ENCODE measurements at places on chromosomes 2 and 18. TPM values are rescaled to one million over a fixed set of nuclear protein-coding genes. Genes with fewer than 3 reads are reported as not detected.

Gene ALKAL2
- total RNA-seq = 5.7 TPM

Gene DPY30
- total RNA-seq = 44.8 TPM

Gene SULT1C2
- total RNA-seq = 0.64 TPM

Gene MGAT4A
- 50.6 TPM for total RNA-seq

Gene MATN3
- total RNA-seq = 1.2 TPM

Gene IL36A
- not detected for total RNA-seq

Gene TRIM54
- not detected for total RNA-seq

Gene ASB18
- not detected for total RNA-seq

Gene MROH2A
- total RNA-seq = not detected

Gene CXCR1
- 7.2 TPM for total RNA-seq

Gene REG1A
- 8.8 TPM for total RNA-seq

Gene RESP18
- not detected for total RNA-seq

- peak; percentile 33 for DNase-seq
These were observed 65.1 kb upstream of the ODC1 start for GRCh38 chr2:10513201-10513600.

DNA sequence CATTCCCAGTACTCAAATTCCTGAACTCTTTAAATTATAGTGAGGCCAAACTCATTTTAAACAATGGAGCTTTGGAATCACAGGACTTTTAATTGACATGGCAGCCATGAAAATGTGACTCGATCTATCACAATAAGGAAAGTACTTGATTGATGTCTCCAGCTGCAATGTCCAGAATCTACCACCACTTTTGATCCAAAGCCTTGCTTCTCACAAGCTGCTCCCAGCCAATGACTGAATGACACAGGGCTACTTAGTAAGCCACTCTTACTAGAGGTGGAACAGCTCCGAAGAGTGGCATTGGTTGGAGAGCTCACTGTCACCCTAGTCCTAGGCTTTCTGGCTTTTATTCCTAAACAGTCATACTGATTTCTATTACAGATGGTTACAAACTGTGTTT, 270.1 kb downstream of the IRS1 start:
- no peak for DNase-seq

- peak; percentile 78 for DNase-seq
These were observed 66.0 kb upstream of the HDAC4 start for GRCh38 chr2:239466755-239467271.

- no peak for DNase-seq
These were observed 71.0 kb upstream of the RAPH1 start for GRCh38 chr2:203606051-203606450.

- DNase-seq = no peak
These were observed 21.6 kb upstream of the TMEFF2 start for GRCh38 chr2:192216336-192216735.

DNA sequence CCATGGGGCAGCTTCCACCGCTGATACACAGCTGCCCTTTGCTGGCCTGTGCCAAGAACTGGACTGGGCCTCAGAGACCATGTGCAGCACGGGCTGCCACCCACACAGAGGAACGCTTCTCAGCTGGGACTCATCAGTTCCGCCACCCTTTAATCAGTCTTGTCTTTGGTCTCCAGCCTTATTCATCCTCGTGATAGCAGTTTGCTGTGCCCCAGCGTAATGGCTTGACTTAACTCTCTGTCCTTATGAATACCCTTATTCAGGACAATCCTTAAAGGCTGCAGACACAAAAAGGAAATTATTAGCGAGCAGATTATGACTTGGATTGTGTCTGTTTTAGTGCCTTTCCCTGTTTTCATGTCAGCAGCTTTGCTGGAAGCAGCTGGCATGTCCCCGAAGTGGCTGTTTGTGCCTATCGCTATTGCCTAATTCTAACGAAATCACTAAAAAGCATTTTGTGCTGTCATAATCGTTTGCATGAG, 108.9 kb upstream of the DAPL1 start:
- DNase-seq = no peak

GRCh38 chr2:111105926-111106325, 14.8 kb upstream of the BCL2L11 start:
- no peak for DNase-seq

- no peak for DNase-seq
These were observed 54.8 kb upstream of the CCDC178 start for GRCh38 chr18:33495278-33495677.

- DNase-seq = no peak
These were observed 58.2 kb downstream of the PMAIP1 start for GRCh38 chr18:59957957-59958356.

- peak; percentile 80 for DNase-seq
These were observed 20.2 kb upstream of the TNS1 start for GRCh38 chr2:218022851-218023530.

GRCh38 chr2:157871415-157871814, 4.7 kb downstream of the ACVR1 start:
- DNase-seq = no peak

GRCh38 chr2:201915446-201915845, 109.1 kb downstream of the CDK15 start:
- DNase-seq = peak; percentile 6

GRCh38 chr2:112073875-112074274, 18.8 kb downstream of the TMEM87B start:
- DNase-seq = no peak

- DNase-seq = no peak
These were observed 86.3 kb downstream of the MAIP1 start for GRCh38 chr2:200041639-200042038.

- peak; percentile 89 for DNase-seq
These were observed 33.3 kb downstream of the POLR1A start for GRCh38 chr2:86072271-86072858.

- DNase-seq = no peak
These were observed 1.4 kb upstream of the MALT1 start for GRCh38 chr18:58669731-58670378.

DNA sequence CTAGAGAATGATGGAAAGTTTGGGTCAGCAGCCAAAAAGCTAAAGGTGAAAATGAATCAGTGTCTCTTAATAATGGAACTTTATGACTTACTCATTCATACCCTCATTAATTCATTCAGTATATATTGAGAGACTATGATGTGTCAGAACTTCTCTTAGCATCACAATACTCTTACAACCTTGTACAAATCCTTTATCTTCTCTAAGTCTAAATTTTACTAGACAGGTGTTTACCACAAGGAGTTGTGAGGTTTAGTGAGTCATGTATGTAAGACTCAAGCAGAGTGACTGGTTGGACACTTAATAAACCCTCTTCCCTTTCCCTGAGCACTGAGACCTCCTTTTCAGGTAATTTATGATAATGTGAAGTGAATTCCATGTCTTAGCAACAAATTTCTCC, 129.6 kb downstream of the PPP1R1C start:
- no peak for DNase-seq

DNA sequence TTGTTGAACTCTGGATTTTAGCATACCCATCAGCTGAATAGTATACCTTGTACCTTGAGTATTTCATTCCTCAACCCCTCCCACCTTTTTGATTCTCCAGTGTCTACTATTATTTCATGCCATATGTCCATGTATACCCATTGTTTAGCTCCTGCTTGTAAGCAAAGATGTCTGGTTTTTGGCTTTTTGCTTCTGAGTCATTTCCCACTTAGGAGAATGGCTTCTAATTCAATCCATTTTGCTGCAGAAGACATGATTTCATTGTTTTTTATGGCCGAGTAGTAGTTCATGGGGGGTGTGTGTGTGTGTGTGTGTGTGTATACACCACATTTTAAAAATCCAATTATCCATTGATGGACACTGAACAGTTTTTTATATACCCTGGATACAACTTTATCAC, 24.3 kb upstream of the MOCOS start:
- DNase-seq = no peak

- no peak for DNase-seq
These were observed 348.0 kb downstream of the DLGAP1 start for GRCh38 chr18:4107049-4107467.

DNA sequence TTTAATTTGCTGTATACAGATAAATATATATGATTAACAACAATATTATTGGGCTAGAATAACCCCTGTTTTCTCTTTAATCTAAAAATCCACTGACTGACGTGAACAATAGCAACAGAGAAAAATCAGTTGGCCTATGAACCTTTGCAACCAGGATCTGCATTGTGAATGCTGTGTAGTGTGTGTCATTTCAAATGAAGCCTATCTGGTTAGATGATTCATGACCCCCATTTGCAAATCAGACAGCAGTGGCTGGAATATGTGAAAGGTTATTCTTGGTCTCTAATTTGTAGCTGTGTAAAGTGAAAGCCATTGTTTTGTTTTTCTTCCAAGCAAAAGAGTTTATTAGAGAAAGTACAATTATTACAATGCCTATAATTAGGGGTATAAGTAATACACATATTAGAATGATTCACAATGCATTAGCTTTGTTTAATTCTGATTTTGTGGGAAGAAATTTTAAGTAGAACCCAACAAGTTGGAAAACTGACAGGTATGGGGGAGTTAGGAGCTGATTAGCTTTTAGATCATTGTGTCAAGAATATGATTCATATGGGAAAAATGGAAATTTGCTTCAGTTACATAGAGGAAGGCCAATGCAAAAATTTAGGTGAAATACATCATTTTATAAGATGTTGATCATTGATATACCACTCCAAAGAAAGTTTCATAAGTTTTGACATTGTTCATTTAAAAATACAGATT, 1362.2 kb upstream of the TMEFF2 start:
- DNase-seq = no peak

DNA sequence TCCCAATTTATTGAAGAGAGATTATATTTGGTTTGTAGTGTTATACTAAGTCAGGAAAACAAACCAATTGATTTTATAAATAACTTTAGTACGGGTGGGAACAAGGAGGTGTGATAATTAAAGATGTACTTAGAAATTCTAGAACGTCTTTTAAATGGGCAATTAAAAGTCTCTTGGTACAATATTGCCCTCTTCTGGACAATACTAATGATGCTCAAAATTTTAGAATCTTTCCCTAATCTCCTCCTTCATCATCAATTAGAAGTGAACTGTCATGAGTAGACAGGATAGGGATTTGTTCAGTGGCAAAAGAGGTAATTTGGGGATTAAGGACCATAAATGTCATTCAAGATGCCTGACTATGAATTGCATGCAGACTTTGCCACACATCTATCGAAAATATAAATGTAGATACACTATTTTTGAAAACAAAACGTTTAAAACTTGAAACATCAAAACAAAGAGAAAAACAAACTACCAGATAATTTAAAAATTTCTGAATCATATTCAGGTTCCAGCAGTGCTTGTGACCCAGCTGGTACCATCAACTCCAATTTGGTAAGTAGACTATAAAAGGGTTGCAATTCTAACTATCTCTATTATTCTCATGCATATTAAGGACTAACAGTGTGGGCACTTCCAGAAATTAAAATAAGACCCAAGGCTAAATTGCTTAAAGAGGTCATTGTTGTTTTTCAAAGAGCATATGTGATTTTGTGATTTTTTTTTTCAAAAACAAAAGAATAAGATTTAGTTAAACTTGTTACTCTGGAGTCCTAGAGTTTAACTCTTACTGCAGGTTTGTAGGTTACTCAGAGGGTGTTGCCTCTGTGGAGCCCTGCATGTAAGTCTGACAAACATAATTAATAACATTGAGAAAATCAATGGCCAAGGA, 123.5 kb downstream of the LAMA3 start:
- DNase-seq = no peak

GRCh38 chr2:39772086-39772811, 6.8 kb downstream of the THUMPD2 start:
- no peak for DNase-seq

DNA sequence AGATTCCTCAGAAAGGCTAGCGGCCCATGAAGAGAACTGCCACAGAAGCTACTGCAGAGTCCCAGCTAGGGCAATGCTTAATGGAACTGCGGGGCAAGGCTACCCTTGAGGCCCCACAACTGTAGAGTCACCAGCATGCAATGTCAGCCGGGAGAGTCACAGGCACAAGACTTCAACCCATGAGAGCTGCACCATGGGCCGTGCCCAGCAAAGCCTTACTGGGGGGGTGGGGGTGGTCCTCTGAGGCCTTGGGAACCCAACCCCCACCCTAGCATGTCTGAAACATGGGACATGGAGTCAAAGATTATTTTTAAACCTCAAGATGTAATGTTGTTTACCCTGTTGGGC, 20.2 kb downstream of the DPP4 start:
- DNase-seq = no peak

DNA sequence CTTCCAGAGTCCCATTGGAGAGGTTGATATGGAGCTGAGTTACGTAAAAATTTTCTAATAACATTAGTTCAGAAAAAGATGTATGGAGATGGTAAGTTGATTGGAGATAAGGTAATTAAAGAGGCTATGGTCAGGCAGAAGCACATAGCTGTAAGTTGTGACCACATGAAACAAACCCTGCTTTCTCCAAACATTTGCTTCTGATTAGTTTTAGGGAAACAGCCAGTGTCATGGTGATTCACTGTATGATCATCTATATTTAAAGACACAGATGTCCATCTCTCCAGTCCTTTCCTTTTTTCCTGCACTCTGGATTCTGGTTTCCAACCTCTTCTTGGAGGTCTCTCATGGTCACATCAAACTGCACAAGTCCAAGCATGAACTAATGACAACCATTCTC, 1550.8 kb upstream of the PIK3C3 start:
- no peak for DNase-seq

GRCh38 chr18:51135795-51136194, 61.7 kb downstream of the MEX3C start:
- DNase-seq = no peak

- DNase-seq = no peak
These were observed 22.3 kb downstream of the CLASP1 start for GRCh38 chr2:121626777-121627524.

GRCh38 chr2:105438104-105438929, 39.5 kb upstream of the FHL2 start:
- no peak for DNase-seq

- no peak for DNase-seq
These were observed at the start of gene CCDC68 for GRCh38 chr18:54958704-54959625. Gene CCDC68 (minus strand): TSS chr18:54959461. CDS start chr18:54942791, 16,670 bp downstream.

DNA sequence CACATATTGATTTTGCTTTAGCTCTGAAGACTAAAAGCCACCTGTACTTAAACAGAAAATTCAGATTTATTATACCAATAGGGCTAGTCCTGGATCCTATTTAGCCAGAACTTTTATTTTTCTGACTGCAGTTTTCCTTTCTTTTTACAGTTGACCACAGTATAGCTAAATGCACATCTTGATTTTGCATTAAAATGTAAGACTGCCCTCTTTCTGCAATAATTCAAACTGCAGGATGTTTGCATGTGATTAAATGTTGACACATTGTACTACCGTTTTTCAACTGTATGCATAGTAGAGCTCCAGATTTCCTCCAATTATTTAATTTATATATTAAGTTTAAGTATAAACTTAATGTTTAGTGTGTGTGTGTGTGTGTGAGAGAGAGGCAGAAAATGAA, 1262.9 kb downstream of the SUCLG1 start:
- DNase-seq = no peak

- DNase-seq = no peak
These were observed 29.8 kb downstream of the ARMC9 start for GRCh38 chr2:231228223-231228622.

- DNase-seq = no peak
These were observed 377.1 kb downstream of the TNS1 start for GRCh38 chr2:217625557-217626169.
